ENCODE measurements at places on chromosomes 1 and 21.
A peak's percentile ranks its signal among the peaks of the same experiment; 100 is the strongest.

GRCh38 chr1:169873582-169874199 lies 20.0 kb downstream of the SCYL3 start:
- no peak for DNase-seq

DNA sequence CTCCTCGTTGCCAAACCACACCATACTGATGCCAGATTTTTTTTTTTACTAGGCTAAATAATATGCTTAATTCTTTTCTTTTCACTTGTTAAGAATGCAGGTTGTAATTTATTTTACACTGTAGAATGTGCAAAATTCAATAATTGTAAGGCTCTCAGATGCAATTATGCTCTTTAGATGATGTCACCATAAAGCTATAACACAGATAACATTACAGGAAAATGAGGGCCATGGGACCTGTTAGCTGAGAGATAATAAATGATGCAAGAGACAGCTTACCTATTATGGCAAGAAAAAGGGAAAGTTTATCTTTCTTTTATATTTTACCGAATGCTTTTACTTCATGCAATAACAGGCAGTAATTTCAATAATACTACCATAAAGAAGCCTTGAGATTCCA lies 35.4 kb downstream of the CHRM3 start:
- DNase-seq = no peak

DNA sequence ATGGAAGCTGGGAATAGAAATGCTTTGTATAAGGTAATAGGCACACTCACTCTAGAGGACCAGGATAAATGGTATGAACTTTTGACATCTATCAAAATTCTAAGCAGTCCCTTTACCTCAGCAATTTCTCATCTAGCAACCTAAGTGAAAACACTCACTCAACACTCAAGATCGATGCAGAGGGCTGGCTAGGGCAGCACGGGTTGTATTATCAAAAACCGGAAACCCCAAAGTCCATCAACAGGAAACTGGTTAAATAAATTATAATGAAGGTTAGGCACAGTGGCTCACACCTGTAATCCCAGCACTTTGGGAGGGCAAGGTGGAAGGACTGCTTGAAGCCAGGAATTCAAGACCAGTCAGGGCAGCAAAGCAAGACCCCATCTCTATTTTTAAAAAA lies 9.4 kb downstream of the USP48 start:
- no peak for DNase-seq

GRCh38 chr1:153030895-153031294 lies at the start of gene SPRR1B:
Gene SPRR1B (plus strand): TSS chr1:153031203. CDS start chr1:153032346, 1,143 bp downstream.
- peak; percentile 8 for DNase-seq

GRCh38 chr1:27566462-27567145 lies 37.3 kb downstream of the AHDC1 start:
- no peak for DNase-seq

Measured in T47D (cell line).